ENCODE measurements at places on chromosomes 1 and 21.

DNA sequence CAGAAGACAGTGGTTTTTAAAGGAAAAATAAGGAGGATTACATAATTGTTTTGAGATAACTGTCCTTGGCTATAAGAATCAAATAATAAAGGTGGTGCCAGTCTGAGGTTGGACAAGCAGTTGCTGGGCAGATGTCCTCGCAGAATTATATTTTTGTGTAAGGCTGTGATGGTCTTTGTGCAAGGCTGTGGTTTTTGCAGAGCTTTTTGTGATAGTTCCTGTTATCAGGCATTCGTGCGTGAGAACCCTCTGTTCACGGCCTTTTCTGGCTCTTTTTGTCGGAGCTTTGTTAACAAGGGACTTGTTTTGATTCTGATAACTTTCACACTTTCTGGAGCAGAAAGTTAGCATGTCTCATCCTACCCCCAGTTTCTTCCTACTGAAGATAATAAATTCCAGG, 33.4 kb downstream of the SH3BP5L start:
- no peak for DNase-seq

DNA sequence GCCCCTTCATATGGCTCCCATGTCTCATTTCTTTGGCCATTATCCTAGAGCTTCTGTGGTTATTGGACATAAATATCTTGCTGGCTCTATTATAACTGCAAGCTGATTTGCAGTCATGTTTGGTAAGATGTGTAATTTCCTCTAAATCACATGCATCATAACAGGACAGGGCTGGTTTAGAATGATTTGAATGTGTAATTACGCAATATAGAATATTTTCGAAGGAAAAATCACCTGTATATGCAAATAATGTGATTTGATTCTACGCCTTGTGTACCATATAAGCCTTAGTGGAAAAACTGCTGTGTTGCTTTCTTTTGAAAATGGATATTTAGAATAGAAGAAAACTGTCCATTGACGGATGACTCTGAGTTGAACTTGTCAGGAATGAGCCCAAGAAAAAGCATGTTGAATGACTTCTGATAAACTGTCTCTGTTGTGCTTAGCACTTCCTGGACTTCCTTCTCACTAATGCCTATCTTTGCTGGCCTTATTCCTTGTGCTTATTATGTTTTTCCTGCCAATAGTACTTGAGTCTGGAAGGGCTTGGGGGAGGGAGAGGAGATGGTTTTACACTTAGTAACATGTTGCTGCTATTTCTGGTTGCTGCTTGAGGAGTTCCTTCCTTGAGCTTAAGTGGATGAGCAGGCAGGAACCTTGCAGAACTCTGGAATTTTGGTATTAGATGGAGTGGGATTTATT, 6.5 kb downstream of the CACHD1 start:
- DNase-seq = no peak

GRCh38 chr1:61277121-61277690, 194.8 kb downstream of the NFIA start:
- DNase-seq = no peak

DNA sequence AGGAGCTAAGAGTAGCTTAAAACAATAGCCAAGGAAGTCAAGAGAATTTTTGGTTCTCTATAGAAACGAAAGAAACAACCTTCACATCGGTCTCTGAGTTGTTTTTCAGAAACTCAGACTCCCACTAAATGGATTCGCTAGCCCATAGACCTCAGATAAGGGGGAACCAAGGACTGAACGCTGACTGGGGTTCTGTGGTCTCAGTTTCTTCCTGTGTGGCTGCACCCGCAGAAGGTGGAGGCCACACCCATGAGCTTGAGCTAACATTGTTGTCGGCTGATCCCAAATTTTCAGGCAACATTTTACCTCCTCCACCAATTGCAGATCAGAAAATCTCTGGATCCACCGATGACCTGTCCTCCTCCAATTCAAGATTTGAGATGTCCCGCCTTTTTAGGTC, 456.1 kb downstream of the AJAP1 start:
- no peak for DNase-seq

DNA sequence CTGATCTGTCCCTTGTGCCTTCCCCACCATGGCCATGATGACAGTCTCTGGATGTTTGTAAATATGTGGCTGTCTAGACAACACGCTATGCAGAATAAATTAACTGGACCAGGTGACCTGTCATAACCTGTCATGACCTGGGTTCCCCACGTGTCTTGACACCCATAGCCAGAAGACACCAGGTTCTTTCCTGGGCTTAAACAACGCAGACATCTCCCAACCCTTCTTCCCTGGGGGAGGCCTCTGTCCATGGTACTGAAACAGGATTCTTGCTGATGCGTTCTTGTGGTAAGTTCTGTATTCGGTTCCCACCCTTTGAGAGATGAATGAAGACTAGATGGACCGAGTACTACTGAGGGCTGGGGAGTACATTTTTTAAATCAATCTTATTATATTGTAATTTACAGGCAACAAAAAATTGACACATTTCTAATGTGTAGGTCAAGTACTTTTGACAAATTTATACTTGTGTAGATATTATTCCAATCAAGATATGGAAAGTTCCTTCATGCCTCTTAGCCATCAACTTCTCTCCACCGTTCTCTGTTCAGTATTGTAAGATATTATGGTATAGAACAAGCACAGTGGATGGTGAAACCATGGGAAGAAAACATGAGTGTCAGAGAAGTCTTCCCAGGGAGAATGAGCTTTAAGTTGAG, 738.8 kb downstream of the PTPRU start:
- no peak for DNase-seq

DNA sequence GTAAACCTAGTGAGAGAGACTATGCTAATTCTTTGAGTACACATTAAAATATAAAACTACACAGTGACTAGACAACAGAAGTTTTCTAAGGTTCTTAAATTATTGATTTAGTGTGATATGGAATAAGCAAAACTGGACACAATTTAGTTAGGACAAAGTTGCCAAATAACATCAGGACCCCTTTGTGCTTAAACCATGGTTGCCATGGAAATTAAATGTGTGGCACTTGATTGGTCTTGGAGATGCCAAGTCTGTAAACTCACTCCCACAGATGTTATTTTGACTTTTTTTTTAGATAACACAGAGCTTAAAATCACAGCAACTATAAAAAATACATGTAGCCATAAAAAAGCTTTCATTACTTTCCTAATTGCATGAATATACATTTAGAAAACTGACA, 234.6 kb downstream of the BRINP3 start:
- no peak for DNase-seq

DNA sequence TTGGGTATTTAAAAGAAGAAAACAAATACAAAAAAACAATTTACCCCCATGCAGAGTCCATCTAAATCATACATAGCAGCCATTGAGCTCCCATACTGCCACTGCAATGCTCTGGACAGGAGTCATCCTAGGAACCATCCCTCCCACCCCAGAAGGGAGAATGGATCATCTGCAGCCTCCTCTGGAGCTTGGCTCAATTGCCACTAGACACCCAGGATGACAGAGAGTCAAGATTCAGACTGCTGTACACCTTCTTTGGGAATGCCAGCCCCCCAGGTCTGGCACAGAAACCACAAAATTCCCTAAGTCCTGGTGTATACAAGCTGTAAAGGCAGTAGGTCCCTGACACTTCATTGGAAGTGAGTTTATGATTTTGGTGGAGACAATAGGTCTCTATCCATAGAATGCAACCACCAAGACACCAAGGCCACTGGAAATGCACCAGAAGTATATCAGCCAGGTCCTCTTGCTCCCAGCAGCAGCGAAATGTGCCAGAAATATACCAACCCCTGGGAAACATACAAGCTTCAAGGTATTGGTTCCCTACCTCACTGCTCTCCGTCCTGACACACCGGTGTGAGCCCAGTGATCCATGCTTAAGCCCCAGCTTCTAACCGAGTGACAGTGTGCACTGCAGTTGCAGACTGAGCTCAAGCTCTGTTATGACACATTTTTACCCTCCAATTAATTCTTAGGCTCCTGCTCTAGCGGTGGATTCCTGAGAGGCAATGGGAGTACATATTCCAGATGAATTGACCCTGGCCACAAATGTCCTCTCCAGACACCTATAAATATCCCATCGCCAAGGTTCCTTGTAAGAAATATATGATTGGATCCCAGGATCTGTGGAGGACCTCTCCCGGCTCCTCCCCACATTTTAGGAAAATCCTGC, 4.4 kb downstream of the TAL1 start:
- no peak for DNase-seq

- no peak for DNase-seq
Observed at GRCh38 chr1:41583658-41584547, 99.4 kb upstream of the EDN2 start.

DNA sequence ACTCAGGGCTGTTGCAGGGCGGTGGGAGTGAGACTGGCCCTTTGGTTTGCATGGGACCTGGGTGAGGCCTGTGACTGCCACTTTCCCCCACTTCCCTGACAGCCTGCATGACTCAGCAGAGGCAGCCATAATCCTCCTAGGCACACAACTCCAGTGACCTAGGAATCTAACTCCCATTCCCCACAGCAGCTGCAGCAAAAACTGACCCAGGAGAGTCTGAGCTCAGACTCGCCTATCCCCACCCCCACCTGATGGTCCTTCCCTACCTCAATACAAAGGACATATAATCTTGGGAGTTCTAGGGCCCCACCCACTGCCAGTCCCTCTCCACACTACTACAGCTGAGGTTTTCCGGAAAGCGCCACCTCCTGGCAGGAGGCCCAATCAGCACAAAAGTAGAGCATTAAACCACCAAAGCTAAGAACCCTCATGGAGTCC, 26.7 kb downstream of the NDC1 start:
- no peak for DNase-seq

DNA sequence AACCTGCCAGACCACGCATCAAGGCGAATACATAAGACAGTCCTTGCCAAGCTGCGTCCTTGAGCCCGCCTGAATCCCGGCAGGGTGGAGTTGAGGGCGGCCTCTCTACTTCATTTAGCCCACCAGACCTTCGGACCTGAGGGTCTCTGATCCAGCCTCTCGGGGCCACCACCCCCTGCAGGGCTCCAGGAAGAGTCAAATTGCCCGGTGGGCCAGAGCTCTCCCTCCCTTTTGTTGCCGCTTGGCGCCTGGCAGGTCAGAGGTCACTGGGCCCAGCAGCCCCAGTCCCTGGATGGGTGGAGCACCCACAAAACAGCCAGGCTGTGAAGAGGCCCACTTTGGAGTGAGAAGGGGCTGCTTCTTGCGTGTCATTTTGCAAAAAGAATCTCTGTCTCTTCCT, 9.0 kb downstream of the GNG4 start:
- DNase-seq = no peak

DNA sequence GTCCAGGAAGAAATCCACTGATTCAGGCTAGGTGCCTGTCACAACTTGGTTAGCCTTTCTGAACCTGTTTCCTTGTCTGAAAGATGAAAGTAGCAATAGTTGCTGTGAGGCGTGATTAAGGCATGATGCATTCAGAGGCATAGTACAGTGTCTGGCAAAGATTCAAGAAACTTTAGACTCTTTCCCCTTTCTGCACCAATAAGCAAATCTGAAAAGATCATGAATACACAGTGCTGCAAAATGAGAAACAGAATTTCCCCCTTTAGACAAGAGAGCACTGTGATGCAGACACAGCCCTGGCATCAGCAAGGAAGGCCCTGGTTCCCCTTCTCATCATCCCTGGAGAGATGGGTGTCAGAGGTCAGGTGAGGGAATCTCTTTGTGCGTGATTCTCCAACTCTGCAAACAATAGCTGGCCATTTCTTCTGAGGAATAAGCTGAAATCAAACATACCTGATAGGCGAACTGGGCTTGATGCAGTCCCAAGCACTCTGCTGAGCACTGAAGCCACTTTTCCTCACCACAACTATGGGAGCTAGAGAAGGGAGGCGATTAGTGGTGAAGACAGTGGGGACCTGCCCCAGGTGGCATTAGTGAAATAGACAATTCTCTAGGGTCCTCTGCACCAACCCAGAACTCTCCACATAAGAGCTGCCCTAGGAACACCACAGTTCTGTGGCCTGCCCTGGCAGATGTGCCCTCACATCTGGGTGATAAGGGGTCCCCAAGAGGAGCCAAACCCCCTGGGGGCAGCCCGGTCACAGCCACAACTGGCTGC, 41.7 kb downstream of the ITPKB start:
- no peak for DNase-seq

DNA sequence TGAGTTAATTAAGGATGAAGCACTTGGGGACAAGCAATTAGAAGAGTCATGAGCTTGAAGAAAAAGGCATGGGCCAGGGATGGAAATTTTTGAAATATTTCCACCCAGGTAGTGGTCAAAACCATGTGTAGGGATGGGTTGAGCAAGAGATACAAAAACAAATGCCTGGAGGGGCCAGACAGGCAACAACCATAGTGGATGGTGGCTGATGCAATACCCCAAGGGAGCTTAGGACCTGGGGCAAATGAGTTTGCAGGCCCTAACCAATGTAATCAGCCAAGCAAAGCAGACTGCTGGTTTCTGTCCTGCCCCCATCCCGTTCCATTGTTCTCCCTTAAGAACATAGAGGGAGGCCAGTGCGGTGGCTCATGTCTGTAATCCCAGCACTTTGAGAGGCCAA, 119.1 kb upstream of the FGGY start:
- DNase-seq = no peak

GRCh38 chr1:225626698-225627097, 26.2 kb downstream of the ENAH start:
- DNase-seq = no peak

DNA sequence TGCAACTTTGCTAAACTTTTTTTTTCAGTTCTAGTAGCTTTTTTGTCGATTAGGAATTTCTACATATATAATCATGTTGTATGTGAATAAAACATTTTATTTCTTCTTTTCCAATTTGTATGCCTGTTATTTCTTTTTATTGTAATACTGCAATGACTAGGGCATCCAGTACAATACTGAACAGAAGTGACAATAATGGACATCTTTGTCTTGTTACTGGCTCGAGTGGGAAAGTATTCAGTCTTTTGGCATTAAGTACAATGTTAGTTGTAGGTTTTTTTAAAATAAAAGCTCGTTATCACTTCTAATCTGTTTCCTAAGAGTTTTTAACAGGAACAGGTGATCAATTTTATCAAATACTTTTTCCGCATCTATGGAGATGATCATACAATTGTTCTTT, 9.8 kb downstream of the STPG1 start:
- no peak for DNase-seq

GRCh38 chr1:4726620-4727341, 72.4 kb downstream of the AJAP1 start:
- DNase-seq = no peak

GRCh38 chr1:109466452-109467300, at the start of gene SYPL2:
Gene SYPL2 (plus strand): TSS chr1:109466546. CDS start chr1:109466844, 298 bp downstream.
- DNase-seq = no peak

DNA sequence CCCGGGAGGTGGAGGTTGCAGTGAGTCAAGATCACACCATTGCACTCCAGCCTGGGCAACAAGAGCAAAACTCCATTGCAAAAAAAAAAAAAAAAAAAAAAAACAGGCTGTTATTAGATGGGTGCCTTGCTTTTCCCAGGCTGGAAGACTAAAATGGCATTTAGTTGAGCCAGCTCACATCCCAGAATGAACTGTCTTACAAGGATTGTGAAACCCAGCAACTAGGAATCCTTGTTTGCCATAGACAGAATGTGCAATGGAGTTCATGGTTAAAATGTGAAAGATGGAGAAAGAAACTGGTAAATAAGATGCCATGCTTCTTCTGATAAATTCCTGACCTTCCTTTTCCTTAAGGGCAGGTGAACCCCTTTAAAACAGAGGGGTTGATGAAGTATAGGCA, 215.8 kb upstream of the GREM2 start:
- no peak for DNase-seq
